ENCODE measurements at places on chromosomes 4 and X.

DNA sequence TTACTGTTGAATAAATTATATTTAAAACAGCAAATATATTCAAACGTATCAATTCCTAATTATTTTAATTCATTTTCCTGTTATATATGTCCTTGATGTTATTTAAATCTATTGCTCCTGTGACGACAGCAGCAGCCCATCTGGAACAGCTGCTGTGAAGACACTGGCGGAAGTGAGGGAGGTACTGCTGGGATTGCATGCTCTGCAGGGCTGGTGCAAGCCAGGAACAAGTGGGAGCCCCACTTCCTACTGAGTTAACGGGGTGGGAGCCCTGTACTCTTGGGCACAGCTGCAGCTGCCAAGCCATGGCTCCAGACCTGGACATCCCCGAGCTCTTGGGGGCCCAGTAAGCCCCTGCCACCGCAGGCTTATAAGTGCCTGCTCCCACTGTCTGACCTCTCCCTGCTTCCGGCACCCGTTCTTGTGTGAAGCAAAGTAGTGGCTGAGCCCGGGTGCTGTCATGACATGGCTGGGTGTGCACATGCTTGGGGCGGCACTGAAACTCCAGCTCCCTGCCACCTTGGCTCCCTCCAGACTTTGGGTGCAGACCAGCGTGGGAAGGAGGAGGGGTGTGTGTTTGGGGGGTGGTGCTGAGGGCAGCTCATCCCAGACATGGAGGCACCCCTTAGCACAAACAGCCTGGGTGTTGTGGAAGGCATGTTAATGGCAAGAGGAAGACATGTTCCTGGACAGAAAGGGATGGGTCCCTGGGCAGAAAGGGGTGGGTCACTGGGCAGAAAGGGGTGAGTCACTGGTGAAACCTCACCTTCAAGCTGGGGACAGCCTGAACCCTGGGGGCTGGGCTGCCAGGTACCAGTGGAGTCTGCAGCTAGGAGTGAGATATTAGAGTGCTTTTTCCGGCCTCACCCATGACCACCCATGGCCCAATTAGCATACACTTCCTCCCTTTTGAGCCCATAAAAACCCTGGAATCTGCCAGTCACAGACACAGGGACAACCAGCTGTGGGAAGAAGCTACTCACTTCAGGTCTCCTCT lies 1981.3 kb upstream of the IGFBP7 start:
- no peak for DNase-seq

- no peak for DNase-seq
Measured at GRCh38 chrX:10230222-10230621, 73.4 kb downstream of the CLCN4 start.

GRCh38 chrX:72309297-72310071 lies 3.8 kb upstream of the CITED1 start:
- DNase-seq, result no peak

GRCh38 chr4:139501527-139501926 lies 47.6 kb downstream of the RAB33B start:
- DNase-seq, result no peak

GRCh38 chr4:186297013-186297645 lies 31.1 kb downstream of the F11 start:
- DNase-seq, result peak; percentile 54

DNA sequence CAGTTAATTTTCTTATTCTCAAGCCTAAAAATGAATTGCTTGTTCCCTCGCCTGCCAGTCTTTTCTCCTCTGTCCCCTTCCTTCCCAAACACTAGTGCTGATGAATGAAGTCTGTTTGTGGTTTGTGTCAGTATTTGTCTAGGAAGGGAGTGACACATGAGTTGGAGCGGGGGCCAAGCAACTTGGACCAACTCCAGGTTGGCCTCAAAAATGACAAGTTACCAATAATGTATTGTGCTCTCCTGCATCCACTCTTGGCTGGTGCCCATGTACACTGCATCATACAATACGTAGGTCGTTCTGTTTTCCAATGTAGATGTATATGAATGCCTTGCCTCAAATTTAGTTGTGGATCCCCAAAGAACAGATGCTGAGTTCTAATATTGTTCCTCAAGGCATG lies 223.0 kb upstream of the GPC4 start:
- DNase-seq, result no peak

DNA sequence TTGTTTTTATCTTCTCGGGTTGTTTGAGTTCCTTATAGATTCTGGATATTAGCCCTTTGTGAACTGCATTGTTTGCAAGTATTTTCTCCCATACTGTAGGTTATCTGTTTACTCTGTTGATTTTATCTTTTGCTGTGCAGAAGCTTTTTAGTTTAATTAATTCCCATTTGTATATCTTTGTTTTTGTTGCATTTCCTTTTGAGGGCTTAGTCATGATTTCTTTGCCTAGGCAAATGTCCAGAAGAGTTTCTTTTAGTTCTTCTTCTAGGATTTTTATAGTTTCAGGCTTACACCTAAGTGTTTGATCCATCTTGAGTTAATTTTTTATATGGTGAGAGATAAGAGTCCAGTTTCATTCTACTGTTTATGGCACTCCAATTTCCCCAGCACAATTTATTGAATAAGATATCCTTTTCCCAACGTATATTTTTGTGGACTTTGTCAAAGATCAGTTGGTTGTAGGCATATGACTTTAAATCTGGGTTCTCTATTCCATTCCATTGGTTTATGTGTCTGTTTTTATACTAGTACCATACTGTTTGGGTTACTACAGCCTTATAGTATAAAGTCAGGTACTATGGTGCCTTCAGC lies 54.3 kb downstream of the EGF start:
- no peak for DNase-seq

- peak; percentile 87 for DNase-seq
Measured at GRCh38 chrX:45479835-45480422, 279.3 kb upstream of the DIPK2B start.

- peak; percentile 60 for DNase-seq
Measured at GRCh38 chr4:142402156-142402555, 443.9 kb downstream of the INPP4B start.

DNA sequence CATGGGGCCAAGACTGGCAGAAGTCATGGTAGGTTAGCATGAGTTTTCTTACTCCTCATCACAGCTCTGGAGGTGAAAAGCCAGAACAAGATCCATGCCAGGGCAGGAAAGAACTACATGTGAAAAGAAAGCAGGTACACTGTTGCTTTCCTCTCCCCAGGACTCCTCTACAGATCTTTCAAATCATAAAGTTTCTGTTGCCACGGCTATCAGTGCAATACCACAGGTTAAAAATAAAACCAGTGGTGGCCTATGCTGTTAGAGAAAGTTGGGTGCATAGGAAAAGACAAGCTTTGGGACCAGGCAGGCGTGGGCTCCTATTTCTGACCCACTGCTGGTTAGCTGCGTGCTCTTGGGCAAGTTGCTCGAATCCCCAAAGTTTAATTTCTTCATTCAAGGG lies 81.4 kb downstream of the SH3RF1 start:
- DNase-seq, result no peak

- no peak for DNase-seq
Measured at GRCh38 chrX:153773741-153774575, 6.9 kb upstream of the SRPK3 start.

- DNase-seq, result peak; percentile 27
Measured at GRCh38 chrX:136577552-136577951, 45.5 kb downstream of the VGLL1 start.

DNA sequence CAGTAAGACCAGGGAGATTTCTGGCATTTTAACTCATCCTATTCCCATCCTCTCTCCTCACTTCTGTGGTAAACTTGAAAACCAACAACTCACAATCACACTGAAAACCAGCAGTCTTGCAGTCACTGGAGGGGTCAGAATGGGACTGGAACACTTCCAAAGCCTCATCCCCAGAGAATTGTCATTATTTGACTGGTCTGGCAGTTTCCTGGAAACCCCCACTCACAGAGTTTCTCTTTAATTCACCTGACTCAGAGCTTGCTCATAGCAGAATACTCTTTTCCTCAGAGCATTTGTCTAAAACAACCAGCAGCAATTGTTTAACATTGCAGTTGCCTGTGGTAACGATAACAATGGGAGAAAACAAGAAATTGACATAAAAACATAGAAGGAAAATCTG lies 7.3 kb upstream of the RAB9B start:
- DNase-seq, result no peak

- no peak for DNase-seq
Measured at GRCh38 chrX:72050011-72050410, 81.7 kb downstream of the RTL5 start.

- peak; percentile 17 for DNase-seq
Measured at GRCh38 chr4:40842725-40843423, 93.1 kb downstream of the NSUN7 start.

DNA sequence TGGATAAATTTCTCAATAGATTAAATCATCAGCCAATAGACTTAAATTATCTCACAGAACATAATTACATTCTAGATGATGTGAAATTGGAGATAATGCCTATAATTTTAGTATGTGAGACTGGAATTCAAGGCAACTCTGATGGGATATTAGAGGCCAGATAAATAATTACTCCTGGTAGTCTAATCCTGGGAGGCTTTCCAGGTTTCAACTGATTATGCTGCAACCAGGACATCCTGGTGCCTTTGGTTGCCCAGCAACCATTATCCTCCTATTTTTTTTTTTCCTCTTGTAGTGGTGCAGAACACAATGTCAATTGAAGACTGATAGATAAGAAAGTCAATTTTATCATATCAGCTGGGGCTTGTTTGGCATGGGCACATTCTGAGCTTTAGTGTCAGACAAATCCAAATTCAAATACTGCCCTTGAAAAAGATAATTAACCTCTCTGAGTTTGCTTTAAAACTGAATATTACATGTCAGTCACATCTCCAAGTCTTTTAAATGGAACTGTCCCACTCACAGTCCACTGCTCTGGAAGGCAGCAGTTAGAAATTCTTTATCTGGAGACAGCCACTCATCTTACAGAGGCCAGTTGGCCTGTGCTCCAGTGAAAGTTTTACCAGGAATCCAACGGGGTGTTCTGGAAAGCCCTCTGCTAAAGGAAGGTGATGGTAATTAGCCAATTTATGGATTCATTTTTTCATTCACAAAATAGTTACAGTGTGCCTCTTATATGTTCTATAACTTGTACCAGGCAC lies 95.3 kb upstream of the GUCY1A1 start:
- DNase-seq, result no peak

- DNase-seq, result no peak
Measured at GRCh38 chr4:37132975-37133360, 111.6 kb upstream of the NWD2 start.

DNA sequence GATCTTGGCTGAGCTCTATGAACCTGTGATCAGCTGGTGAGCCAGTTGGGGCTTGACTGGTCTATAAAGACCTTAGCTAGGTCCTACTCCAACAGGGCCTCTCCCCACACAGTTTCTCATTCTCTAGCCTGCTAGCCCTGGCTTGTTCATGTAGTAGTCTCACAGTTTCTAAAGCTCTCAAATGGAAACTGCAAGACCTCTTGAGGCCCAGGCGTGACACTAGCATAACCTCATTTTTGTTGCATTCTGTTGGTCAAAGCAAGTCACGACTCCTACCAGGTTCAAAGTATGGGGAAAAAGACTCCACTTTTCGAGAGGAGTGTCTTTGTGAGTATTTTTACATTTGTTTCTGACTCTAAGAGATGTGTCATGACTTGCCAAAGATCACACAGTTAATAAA lies 50.9 kb downstream of the CEP44 start:
- no peak for DNase-seq

- DNase-seq, result no peak
Measured at GRCh38 chr4:158163941-158164767, 8.7 kb downstream of the GASK1B start.

DNA sequence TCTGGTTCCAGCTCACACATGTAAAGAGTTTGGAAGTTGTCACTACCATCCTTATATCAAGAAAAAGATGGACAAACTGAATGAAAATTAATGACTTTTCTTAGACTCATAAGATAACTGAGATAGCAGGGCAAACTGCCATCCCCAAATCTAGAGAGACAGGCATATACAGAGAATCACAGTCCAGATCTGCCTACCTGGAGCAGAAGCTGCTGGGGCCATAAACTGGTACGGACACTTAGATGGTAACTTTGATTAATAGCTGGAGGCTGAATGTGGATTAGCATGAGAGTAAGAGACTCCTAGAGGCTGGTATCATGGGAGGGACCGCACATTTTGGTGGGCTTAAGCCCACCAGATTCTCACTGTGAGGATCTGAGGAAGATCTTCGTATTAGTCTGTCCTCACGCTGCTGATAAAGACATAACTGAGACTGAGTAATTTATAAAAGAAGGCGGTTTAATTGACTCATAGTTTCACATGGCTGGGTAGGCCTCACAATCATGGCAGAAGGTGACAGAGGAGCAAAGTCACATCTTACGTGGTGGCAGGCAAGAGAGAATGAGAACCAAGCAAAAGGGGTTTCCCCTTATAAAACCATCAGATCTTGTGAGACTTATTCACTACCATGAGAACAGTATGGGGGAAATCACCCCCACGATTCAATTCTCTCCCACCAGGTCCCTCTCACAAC lies 10.8 kb upstream of the POLA1 start:
- no peak for DNase-seq

- peak; percentile 88 for DNase-seq
Measured at GRCh38 chr4:83334425-83335241, at the start of gene HPSE. HPSE (minus strand) TSS chr4:83334848; CDS start chr4:83334782, 66 bp downstream.

GRCh38 chr4:93841803-93842345 lies 13.3 kb downstream of the ATOH1 start:
- DNase-seq, result no peak

GRCh38 chrX:44432641-44433040 lies 89.2 kb upstream of the EFHC2 start:
- peak; percentile 9 for DNase-seq

DNA sequence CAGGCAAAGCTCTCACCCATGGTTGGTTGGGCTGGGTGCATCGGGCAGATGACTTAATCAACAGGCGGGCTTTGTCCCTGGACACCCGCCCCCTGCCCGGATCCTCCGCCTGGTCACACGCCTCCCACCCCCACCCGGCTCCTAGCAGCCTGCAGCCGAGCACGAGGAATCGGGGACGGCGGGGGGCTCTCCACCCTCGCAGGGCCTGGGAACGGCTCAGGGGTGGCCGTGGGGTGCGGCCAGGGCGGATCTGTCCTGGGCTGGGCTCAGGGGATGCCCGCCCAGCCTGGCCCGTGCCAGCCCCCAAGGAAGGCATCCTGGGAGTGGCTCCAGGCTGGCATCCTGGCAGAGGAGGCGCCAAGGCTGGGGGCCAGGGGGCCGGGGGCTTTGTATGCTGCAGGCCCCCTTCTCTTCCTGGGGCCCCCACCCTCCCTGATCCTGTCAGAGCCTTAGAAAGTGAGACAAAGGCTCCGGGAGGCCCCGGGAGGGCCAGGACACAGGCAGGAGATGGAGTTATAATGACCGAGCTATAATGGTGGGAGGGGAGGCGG lies 32.5 kb upstream of the FGFR3 start:
- DNase-seq, result no peak

DNA sequence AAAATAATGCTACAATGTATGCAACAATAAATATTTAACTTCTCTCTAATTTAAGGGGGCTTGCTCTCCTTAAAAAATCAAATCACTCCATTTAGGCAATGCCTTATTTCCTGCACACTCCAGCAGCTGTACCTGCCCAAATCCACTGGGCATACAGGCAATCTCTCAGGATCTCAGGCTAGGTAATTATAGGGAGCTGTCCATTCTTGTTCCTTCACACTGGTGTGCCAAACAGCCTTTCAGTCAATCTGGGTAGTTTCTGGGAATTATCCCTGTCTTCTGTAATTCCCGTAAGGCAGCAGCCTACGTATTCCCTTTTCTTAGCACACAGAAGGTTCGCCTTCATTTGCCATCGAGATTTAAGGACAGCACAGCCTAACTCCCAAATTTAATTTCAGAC lies 922.6 kb upstream of the SLIT2 start:
- no peak for DNase-seq
